GM12891 (cell line): ENCODE measurements at places on chromosomes 3 and 15.
A peak's percentile ranks its signal among the peaks of the same experiment; 100 is the strongest.

GRCh38 chr3:131744765-131745164, 242.0 kb upstream of the MRPL3 start:
- no peak for DNase-seq

DNA sequence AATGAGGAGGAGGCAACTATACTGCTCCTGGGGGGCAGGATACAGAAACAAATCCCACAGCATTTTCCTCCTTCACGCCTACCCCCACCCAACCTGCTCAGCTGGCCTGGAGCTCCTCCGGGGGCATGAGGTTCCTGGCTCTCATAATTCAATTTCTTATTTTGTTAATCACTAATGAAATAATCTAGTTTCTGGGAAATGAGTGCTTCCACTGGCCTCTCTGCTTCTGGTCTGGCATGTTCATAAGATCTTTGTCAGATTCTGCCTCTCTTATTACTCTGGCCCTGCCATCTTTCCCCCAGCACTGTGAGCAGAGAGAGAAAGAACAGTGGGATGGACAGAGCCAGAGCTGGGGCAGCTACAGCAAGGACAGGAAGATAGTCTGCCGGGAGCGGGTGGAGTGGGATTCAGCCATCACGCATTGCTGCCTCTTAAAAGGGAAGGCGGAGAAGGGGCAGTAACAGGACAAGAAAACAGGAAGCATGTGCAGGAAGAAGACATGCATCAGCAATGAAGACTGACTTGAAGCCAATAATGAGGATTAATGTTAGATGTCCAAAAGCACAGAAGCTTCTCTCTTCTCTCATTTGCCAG, 13.6 kb downstream of the RPAP1 start:
- no peak for DNase-seq

DNA sequence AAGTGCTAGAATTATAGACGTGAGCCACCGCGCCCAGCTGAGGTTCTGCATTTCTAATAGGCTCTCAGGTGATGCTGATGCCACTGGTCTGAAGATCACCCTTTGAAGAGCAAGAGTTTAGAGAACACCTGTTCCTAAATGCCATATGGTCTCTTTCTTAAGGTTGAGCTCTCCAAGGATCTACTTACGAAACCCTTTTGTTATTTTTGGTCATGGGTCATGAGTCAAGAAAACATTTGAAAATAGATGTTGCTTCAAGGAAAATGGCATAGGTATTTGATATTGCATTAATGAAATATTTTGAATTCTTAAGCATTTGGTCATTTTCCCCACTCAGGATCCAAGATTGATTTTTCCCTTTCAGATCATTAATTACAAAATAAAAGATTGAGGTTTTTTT, 74.7 kb upstream of the SOX2 start:
- DNase-seq, result no peak

DNA sequence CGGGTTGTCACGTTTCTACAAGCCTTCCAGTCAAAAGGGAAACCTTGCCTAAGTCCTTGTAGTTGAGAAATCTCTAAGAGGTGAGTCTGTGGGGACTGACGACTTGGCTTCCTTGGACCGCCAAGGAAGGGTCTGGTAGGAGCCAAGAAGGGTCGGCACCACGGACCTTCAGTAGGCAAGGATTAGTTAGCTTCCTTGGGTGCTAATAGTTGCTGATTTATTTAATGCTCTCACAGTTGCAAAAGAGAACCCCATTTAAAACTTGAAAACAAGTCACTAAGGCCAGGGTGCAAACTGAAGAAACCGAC, 361 bp upstream of the LCMT2 start:
- DNase-seq, result peak; percentile 7

DNA sequence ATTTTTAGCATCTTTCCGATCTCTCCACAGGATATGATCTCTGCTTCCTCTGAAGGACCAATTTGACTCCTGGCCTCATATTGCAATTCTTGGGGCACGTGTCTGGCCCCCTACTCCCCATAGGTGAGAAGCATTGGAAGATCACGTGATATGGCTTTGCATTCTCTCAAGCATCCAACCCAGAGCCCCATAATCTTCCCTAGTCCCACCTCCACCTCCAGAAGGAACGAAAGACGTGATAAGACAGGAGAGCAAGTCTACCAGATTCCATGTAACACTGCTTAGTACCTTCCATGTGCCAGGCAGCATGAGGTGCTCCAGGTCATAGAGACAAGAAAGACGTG, 176.3 kb downstream of the MEGF11 start:
- no peak for DNase-seq

DNA sequence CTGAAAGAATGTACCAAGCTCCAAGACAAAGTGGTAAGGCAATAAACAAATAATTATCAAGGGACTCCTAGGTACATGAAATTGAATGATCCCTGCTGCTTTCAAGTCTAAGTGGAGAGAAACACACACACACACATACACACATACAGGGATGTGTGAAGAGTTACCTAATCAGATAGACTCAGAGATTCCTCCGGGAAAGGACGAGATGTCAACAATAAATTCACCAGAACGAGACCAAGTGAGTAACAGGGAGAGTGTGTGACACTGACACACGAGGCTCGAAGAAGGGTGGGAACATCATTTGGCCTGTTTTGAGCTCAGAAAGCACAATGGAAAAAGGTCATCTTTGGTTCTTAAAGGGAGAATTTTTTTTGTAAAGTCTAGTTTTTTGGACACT, 13.4 kb downstream of the LRIG1 start:
- DNase-seq, result no peak

GRCh38 chr15:78419367-78419766, 18.6 kb upstream of the IREB2 start:
- no peak for DNase-seq

- DNase-seq, result no peak
Measured at GRCh38 chr3:167456157-167456799, 17.6 kb downstream of the SERPINI2 start.

- DNase-seq, result no peak
Measured at GRCh38 chr3:141379250-141379966, 11.1 kb downstream of the ZBTB38 start.

GRCh38 chr3:138942861-138943623, 3.9 kb downstream of the FOXL2 start:
- DNase-seq, result no peak

DNA sequence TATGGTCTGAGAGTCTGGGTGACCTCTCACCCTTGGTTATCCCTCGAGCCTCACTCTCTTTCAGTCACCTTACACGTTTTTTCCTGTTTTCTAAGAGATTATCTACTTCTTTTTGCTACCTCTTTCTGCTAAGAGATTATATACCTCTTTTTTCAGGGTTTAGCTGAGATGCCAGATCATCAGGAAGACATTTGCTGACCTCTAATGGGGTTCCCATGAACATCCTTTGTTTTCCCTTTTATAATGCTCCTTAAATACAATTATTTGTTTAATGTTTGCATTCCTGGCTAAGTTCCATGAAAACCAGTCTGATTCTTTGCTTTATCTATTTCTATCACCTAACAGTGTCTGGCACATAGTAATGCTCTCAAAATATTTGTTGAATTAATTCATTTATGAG, 39.6 kb downstream of the LEKR1 start:
- no peak for DNase-seq

- no peak for DNase-seq
Measured at GRCh38 chr3:24562895-24563294, 68.2 kb upstream of the THRB start.

DNA sequence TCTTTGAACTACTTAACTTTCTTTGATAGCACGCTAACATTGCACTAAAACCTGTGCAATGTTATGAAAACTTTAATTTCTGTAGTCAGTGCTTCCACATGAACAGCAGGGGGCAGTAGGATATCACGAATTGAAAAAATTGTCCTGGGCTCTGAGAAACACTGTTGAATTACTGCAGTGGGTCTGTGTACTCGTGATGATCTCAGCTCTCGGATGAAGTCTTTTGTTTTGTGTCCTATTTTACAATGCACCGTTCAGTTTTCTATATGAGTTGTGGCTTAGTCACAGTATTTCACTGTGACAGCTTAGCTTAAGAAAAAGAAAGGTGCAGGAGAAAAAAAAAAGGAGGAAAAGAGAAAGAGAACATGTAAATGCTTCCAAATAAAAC, 141.3 kb upstream of the CCDC54 start:
- peak; percentile 25 for DNase-seq

DNA sequence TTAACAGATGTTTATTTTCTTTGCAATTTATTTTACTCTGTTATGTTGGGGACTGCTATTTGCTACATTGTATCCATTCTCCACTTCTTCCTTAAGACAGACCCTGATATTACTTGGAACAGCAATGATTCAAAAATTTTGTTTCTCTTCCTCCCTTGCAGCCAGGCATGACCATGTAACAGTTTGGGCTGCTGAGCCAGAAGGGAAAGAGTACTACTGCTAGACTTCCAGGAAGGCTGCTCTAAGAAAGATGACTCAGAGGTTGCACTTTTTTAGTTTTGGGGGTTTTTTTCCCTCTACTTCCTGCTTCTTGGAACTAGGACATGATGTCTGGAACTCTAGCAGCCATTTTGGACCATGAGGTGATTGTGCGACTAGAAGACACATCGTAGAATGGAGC, 10.3 kb downstream of the PRR20G start:
- DNase-seq, result no peak

- DNase-seq, result no peak
Measured at GRCh38 chr15:87599616-87600015, 656.9 kb downstream of the NTRK3 start.

DNA sequence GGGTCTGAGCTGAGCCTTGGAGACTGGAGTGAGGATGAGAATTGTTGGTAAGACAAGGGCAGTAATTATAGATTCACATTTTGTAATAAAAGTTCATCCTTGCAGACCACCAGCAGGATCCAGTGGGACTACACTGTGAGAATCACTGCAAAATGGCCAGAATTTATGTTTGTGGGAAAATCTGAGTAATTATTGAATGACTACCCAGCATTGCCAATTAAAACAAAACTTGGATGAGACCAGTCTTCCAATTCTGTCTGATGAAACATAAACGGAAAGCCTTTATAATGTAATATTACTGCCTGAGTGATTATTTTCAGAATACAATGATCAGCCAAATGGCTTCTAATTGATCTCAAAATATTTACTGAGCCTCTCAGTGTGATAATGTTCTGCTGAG, 323.3 kb upstream of the C2CD4B start:
- no peak for DNase-seq

GRCh38 chr3:195129072-195129643, 141.8 kb downstream of the XXYLT1 start:
- no peak for DNase-seq

DNA sequence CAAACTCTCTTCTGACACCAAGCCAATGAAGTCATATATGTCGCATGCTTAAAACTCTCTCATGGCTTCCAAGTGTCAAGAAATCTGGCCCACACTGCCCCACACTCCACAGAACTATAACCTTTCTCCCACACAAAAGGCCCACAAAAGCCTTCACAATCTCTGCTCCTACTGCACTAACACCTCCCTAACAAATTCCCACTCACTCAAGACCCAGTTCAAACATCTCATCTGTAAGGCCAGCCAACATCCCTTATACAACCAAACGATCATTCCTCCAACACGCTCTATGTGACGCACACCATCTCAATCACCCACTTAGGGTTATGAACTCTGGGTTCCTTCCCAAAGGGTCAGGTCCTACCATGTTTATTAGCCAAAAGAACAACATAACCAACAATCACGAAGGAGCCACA, 13.5 kb downstream of the TBC1D2B start:
- DNase-seq, result no peak

- DNase-seq, result peak; percentile 81
Measured at GRCh38 chr3:113695786-113696645, at the start of gene USF3. USF3 (minus strand) TSS chr3:113696642; CDS start chr3:113674878, 21,764 bp downstream.

DNA sequence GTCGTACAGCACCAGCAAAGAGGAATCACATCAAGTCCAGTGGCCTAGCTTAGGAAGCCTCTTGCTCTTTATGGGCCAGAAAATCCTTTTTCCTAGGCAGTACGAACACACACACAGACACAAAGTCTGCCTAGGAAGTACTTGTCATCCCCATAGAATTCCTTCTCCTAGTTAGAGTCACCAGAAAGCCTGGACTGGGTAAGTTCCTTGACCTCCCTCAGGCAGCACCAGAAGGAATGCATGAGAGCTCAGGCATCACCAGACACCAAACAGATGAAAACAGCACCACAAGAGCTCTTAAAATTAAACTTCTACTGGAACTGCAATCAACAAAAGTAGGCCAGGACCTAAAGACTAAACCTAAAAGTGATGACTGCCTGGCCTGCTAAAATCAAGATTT, 192.9 kb upstream of the CCDC54 start:
- no peak for DNase-seq

DNA sequence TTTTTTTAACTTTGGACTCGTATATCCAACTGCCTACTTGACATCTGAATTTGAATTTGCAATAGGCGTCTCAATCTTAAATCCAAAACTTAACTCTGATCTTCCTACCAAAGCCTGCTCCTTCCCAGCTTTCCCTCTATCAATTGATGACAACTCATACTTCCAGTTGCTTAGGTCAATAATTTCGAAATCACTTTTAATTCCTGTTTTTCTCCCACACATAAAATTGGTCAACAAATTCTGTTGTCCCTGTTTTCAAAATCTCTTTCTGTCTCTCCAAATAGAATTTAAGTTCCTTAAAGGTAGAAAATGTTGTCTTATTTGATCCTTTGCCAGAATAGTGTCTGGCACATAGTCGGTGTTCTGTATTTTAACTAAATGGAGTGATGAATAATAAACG, 332.4 kb downstream of the SATB1 start:
- DNase-seq, result no peak

- no peak for DNase-seq
Measured at GRCh38 chr3:45688194-45688881, 858 bp upstream of the SACM1L start.

GRCh38 chr3:12973827-12974226, 99.4 kb downstream of the IQSEC1 start:
- DNase-seq, result no peak

- DNase-seq, result no peak
Measured at GRCh38 chr15:77440378-77440999, 19.8 kb downstream of the HMG20A start.

DNA sequence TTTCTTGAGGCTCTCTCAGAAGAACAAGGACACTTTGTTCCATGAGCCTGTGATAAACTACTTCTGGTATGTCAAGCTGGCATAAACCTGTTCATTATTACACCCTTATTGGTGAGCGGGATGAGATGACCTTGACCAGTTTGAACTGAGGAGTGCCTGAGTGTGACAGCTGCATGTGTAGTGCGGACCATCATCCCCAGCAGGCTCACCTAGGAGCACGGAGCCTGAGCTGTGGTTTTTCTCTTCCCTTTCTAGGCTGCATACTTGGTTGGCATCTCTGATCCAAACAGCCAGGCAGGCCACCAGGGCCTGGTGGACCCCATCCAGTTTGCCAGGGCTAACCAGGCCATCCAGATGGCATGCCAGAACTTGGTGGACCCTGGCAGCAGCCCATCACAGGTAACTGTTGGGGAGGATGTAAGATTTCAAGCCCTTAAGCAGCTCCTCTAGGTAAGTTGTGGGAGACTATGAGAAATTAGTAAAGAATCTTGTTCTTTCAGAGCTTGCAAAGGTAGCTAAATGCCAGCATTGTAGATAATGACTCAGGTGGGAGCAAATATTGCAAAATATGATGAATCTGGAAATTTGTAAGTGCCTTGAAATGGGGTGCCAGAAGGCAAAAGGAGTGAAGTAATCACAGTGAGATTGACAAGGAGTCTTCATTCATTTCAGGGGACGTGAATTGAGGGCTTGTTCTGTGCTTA, 288.9 kb upstream of the TPM1 start:
- no peak for DNase-seq
